ENCODE measurements at places on chromosomes 16 and 17.

DNA sequence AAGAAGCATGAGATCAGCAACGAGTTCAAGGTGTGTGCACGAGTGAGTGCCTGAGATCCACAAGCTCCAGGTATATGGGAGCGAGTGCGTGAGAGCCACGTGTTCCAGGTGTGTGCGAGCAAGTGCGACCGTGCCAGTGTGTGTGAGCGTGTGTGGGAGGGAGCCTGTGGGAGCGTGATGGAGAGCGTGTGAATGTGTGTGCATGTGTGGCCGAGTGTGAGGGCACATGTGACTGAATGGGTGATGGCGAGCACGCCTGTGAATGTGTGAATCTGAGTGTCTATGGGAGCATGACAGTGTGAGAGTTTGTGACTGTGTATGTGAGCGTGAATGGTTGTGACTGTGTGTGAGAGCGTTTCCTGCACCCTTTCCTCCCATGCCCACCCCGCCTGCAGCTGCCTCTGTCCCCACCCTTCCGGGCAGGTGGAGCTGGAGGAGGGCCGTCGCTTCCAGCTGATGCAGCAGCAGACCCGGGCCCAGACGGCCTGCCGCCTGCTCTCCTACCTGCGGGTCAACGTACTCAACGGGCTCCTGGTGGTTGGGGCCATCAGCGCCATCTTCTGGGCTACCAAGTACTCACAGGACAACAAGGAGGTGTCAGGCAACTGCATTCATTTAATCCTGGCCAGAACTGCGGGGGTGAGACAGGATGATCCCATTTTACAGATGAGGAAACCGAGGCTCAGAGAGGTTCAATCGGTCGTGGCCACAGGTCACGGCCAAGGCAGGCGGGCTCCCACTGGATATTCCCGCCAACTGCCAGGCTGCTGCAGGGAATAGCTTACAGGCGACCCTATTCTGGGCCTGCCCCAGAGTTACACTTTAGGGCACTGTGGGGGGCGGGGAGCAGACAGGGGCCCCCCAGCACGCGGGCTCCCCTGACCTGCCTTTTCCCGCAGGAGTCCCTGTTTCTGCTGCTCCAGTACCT is 3.7 kb downstream of the TMC8 start:
- peak; percentile 72 for DNase-seq

DNA sequence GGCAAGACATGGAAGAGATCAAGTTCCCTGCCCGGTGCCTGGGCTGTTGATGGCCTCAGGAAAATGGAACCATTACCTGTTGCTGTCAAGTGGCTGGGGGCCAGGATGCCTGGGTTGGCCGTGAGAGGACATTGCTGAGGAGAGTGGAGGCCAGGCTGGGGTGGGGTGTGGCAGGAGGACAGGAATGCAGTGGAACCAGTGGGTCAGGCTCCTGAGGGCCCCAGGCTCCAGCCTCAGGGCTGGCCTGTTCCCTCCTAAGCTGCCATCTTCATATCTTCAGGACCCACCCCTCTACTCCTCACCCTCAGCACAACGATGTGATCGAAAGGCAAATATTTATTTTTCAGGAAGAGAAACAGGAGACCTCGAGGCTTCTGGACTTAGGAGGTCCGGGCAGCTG is 8.5 kb upstream of the YPEL3 start:
- no peak for DNase-seq

DNA sequence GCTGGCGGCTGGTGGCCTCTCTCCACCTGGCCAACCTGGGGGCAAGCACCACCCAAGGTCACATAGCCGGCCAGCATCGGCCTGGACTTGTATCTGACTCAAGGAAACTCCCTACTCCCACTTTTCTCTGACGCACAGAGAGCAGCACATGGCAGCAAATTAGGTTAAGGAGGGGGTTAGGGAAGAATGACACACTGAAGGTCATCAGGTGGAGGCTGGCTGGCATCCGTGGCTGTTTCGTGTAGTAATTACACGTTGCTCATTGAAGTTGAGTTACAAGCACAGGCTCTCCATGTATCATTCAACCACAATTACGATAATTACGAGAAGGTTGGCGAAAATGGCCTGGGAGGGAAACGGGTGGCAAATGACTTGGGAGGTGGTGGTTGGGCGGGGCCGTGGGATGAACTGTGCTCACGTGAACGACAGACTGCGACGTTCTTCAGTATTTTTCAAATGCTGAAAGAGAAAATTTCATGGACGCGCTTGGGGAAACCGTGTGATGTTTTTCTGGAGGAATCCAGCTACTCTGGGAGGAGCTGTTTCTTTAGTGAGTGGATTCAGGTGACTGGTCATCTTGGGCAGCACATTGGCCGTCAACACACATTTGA is 4.0 kb upstream of the METRNL start:
- no peak for DNase-seq

DNA sequence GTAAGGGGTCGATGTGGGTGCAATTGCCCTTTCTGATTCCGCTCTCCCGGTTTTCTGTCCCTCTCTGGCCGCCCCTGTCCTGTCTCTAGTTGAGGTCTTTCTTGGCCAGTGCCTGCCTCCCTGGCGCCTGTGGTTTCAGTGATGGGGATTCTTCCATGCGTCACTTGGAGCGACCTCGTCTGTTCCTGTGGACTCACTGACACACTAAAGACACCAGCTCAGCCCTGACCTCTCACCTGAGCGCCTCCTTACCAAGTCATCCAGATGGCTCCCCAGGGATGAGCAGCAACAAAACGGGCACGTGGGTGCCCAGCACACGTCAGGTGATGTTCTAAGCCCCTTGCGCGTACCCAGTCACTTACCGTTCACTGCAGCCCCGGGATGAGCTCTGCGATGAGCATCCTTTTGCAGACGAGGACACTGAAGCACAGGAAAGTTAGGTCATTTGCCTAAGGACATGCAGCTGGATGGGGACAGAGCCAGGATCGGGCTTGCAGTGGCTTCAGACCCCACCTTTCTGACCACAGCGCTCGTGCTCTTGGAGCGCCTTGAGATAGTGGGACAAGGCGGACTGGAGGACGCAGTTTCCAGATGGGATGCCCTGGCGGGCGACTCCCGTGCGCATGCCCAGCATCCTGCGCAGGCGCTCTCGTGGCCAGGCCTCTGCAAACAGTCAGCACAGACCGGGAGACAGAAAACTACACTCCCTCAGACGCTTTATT is 11.5 kb upstream of the LGALS3BP start:
- peak; percentile 7 for DNase-seq

GRCh38 chr17:40560592-40561293 is 4.5 kb downstream of the CCR7 start:
- peak; percentile 84 for DNase-seq

DNA sequence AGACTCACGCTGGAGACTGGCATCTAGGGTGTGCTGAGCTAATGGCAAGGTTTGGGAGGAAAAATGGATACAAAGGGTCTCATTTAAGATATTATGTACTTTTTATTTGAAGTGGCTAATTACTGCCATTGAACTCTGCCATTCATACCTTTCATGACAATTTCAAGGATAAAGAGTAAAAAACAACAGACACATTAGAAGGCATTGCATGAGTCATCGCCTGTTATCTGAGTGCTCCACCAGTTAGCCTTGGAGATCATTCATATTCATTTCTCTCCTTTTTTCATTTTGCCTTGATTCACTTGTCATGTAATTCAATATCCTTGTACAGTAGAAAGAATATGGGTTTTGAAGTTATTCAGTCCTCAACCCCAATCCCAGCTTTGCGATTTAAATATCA is 109.5 kb downstream of the CDH8 start:
- DNase-seq: no peak

DNA sequence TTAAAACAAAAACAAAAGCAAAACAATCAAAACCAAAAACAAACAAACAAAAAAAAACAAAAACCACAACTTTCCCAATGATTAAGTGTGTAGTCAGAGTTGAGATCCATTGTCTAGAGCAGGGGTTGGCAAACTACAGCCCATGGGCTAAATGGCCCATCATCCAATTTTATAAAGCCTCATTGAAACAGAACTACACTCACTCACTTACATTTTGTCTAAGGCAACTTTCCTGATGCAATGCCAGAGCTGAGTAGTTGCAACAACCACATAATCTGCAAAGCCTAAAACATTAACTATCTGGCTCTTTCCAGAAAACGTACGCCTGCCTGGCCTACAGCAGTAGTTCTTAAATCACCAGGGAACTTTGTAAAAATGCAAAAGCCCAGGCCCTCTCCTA is 124.1 kb downstream of the SOX9 start:
- no peak for DNase-seq

- DNase-seq: no peak
Measured at GRCh38 chr17:40378966-40379365, 14.4 kb upstream of the GJD3 start.

DNA sequence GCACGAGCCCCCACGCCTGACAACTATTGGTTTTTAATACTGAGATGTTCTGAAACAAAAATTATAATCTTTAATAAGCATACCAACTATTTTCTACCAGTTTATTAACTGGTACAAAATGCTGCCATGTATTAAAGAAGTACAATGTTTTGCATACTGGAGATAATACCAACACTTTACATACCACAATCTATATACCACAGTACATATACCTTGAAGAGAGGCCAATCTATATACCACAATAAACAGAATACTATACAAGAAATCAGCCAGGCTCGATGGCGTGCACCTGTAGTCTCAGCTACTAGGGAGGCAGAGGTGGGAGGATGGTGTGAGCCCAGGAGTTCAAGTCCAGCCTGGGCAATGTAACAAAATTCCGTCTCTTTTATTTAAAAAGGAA is 9.9 kb downstream of the GPATCH8 start:
- DNase-seq: no peak

DNA sequence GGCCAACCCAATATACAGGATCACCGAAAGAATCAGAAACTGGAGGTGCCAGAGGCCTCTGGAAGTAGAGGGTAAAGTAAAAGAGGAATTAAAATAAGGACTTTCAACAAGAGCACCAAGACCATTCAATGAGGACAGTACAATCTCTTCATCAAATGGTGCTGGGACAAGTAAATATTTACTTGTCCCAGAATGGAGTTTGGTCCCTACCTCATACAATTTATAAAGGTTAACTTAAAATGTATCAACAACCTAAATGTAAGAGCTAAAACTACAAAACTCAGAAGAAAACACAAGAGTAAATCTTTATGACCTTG is 56.5 kb downstream of the USP31 start:
- DNase-seq: no peak

DNA sequence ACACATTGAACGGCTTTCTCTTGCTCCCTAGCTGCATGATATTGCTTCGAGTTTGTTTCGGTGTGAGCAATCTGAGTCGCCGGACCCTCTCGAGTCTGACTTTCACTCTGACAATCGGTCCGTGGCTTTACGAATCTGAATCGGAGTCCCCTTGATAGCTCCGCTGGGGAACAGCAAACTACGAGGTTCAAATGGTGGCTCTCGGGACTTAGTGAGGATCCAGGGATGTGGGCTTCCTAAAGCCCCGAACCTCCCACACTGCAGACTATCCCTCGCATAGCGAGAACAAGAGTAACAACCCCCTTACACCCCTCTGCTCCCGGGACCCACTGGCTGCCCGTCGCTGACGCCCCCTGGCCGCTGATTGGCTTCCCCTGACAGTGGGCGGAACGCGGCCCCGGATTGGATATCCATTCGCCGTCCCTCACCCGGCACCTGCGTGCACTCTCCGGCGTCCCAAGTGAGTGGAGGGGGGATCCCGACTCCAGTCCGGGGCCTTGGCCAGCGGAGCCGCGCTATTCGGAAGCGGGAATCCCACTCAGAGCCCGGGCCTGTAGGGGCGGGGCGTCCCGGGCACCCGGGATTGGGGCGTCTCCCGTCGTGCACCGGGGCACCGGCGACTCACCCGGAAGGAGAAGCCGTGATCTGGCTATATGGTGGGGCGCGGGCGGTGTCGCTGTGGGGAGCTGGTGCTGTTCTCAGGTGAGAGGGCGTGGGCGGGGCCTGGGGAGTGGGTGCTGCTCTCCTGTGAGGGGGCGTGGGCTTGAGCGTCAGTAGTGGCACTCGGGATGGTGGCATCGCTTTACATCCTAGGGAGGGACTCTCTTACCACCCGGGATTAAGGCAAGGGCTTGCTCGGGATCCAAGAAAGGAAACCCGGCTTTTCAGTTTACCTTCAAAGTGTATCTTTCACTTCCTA is at the start of gene SNX11:
Gene SNX11 (plus strand): TSS at position 630 of the 919 bp plus-strand sequence. CDS start 4,278 bp downstream, outside the sequence.
- DNase-seq: peak; percentile 94

GRCh38 chr17:46013502-46014165 is 14.6 kb downstream of the STH start:
- no peak for DNase-seq

DNA sequence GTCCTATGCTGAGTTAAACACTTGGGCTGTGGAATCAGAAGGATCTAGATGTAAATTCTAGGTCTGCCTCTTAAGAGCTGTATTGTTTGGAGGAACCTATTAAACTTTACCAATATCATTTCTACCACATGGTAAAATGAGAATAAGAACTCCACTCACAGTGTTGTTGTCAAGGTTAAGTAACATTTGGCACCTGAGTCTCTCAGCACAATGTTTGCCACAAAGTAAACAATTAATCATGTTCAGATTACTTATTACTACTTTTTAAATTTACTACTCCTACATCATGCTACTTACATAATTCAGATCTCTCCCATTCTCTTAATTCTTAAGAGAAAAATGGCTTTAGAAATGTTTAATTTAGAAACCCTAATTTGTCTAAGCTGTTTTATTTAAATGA is 305.9 kb downstream of the CA10 start:
- no peak for DNase-seq

- no peak for DNase-seq
Measured at GRCh38 chr16:59173408-59173831, 439.3 kb upstream of the GOT2 start.

DNA sequence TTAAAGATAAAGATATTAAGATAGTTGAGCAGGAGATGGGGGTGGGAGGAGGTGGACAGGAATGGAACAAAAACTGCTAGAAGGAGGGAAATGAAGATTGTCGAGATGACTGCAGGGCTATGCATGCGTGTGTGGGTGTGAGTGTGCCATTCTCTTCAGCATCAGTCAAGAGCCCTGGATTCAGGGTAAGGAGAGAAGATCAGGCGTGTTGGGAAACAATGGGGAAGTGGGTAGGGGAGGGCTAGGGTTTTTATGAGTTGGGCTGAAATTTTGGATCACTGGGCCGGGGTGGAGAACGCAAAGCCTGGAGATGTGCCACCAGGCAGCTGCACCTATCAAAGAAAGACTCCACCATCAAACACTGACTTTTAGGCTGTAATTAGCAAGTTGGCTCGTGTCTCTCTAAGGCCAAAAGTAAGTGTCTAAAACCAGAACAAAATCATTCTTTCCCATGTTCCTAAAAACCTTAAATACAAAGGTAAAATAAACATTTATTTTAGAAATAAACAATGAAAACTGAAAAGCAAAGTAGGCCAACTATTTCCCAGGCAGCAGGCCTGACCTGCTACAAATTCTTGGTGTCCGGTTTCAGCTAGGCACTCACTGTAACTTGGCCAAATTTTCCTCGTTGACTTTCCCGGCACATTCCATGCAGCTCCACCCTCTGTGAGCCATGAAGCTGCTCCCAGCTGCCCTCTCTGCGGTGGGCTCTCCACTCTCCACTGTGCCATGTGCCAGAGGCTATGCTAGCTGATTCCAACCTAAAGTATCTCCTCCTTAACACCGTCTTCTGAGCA is 4.2 kb downstream of the CDRT4 start:
- no peak for DNase-seq

GRCh38 chr16:29891525-29892457 is 7.6 kb downstream of the SEZ6L2 start:
- no peak for DNase-seq

- DNase-seq: no peak
Measured at GRCh38 chr16:69555437-69555836, 10.3 kb upstream of the NFAT5 start.

- no peak for DNase-seq
Measured at GRCh38 chr16:28616636-28617035, 6.8 kb upstream of the SULT1A1 start.

GRCh38 chr16:29126057-29126494 is 141.2 kb downstream of the LAT start:
- no peak for DNase-seq

GRCh38 chr17:20009302-20010098 is at the start of gene SPECC1:
SPECC1 (plus strand) TSS chr17:20009359; CDS start chr17:20096652, 87,293 bp downstream.
- peak; percentile 86 for DNase-seq
